NAMALWA (cell line): ENCODE measurements at places on chromosomes 16 and 17.

GRCh38 chr16:53061256-53061655 is 6.5 kb downstream of the CHD9 start:
- DNase-seq, result no peak

- DNase-seq, result no peak
Measured at GRCh38 chr17:81481073-81481799, 31.4 kb downstream of the ACTG1 start.

DNA sequence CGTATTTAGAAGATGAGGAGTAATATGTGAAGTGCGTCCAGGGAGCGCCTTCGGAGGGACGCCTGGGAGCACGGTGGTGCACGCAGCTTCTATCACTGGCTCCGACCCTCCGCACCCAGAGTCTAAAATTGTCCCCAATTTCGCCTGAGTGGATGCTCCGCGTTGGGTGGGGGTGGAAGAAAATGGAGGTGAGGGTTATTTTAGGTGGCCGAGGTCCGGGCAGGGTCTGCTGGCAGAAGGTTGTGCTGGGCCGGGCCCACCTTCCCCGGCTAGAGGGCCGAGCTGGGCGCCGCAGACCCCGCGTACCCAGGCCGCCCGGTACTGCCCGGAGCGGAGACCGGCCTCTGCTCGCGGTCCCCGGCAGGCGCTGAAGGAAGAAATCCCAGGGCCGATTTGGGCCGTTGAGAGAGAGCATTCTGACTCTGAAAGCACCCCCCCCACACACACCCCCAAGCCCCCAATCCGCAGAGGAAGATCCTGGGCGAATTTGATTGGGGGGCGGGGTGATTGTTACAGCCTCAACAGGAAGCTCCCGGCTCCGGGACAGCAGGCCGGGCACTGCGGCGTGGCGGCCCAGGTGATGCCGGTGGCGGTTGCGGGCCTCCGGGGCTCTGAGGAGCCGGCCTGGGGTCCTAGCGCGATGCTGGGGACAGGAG is 3.0 kb downstream of the BAHCC1 start:
- no peak for DNase-seq

- peak; percentile 65 for DNase-seq
Measured at GRCh38 chr17:49496183-49496866, 1.2 kb downstream of the NGFR start.

DNA sequence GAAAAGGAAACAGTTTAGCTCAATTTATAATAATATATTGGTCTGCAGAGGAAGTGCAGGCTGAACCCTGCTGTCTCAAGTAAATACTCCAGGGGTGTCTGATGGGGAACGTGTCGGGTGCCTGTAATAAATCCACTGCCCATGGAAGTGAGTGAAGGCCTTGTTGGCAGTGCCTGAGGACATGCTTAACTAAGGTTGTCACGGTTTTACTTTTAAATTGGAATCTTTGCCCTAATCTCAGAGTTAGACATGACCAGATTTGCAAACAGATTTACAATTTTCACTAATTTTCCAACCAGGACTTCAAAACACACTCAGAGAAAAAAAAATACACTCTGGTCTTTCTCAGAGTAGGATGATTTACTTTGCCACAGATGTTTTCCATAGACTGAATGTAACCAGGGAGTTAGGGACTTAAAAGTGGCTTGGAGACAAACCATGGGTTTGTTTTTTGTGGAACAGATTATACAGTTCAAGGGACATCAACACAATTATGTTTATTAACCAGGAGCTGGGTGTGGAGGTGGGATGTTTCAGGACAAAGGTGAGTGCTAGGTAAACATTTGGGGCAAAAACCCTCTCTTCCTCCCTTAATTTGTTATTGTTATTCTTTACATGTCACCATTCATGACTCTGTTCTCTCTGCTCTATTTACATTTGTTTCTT is 144.5 kb downstream of the FTO start:
- DNase-seq, result no peak
